Omental fat pad (tissue), 4 donors: ENCODE measurements at places on chromosomes 4 and X.

DNA sequence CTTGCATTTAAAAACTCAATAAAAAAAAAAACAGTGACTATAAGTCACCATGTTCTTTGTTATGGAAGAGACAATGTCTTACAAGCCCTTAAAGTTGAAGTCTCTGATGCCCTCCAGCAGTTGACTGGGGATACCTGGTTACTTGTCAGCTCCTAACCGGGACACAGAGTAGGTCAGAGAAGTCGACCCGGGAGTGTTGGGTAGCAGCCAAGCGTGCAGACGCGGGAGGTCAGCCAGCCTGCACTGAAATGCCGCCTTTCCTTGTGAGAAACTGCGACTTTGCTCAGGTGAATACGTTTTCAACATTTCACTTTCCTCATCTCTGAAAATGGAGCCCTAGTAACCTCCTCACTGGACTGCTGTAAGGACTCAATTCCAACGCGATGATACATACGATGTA, 81.8 kb downstream of the F11 start:
- no peak for DNase-seq

- DNase-seq = no peak
Measured at GRCh38 chr4:165767671-165768070, 105.4 kb upstream of the TLL1 start.

DNA sequence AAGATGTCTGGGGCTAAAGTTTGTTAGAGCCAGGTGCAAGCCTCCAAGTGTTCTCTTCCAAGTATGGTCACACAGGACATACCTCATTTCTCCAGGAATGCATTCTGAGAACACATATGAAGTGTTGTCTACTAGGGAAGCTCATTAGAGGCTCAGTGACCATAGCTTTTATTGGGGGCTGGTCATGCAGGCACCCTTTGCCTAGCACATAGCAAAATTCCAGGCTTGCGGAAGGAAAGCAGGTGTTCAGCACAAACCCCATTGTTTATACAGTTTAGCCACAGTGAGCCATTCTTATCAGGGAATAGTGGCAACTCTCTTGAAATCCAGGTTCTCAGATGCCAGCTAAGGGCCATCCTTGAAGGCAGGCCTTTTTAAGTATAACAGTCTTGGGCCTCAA, 339.4 kb upstream of the ZCCHC13 start:
- DNase-seq = no peak

DNA sequence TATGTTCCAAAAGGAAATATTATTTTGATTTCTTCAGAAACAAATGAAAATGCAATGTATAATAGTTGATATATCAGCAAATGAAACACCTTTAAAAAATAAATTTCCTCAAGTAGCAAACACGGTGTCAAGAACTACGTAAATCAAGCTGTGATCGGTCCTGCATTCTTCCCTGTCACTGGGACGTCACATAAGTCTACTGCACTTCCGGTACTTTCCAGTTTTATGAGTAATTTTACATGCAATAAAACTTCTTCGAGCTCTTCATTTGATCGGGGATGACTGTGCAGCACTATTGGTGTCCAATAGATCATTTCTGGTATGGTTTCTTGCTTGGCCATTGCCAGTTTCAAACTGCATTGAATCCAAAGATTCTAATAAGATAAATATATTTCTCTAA, 114.0 kb upstream of the VEGFC start:
- no peak for DNase-seq

GRCh38 chr4:38062088-38062775, 102.0 kb downstream of the PTTG2 start:
- DNase-seq = peak; percentile 60

DNA sequence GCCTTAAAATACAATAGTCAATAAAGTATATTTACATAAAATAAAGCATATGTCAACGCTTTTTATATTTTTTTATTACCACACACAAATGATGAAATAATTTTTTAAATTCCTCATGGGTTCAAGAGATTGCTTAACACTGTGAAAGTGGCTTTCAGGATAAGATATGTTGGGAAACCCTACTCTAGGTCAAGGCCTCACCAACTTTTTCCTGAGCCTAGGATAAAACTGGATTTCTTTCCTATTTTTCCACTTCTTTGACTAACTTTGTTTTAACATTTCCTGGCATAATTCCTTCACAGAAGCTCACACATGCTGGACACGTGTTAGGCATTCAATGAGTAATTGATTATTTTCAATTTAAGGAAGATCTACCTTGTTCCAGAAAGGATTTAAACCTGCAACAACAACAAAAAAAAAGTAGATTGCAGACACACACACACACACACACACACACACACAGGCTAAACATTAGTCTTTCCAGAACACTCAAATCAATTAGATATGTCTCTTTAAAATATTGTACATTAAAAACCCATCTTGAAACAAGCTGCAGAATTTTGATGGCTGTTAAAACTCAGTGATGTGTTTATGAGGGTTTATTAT, 9.1 kb downstream of the KLB start:
- no peak for DNase-seq

DNA sequence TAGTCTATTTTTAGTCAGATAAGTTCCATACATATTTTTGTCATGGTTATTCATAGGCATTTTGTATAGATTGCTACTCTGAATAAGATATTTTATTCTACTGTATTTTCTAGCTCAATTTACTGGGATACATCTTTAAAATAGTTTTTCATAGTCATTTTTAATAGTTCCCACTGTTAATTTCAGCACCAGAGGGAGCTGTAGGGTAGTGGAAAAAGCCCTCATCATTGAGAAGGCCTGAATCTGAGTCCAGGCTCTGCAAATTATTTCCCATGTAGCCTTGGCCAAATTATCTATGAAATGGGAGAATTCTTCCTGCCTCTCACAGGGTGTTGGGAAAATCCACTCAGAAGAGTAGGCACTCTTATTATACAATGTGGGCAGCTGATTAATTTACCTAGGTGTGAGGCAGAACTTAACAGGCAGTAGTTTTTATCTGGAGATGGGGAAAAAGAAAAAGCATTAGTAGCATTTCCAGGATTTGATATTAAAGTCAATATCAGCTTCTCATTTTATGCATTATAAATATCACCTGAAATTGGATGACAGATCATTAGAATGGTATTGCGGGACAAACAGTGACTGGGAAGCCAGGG, 102.9 kb upstream of the PAQR3 start:
- DNase-seq = no peak

- DNase-seq = no peak
Measured at GRCh38 chr4:119498527-119498926, 130.1 kb downstream of the PDE5A start.

DNA sequence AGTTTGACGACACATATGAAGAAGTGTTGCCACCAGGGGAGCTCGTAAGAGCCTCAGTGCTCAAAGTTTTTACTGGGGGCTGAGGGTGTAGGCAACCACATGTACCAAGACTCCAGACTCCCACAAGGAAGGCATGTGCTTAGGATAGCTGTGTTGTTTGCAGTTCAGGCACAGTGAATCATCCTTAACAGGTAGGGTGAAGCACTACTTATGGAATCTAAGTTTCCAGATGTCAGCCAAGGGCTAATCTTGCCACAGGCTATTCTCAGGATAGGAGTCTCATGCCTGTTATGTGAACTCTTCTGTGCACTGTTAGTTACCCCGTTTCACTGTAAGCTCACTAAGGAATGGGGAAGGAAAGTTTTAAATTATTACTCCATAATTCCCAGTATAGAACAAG, 202.6 kb downstream of the TMA16 start:
- DNase-seq = no peak

DNA sequence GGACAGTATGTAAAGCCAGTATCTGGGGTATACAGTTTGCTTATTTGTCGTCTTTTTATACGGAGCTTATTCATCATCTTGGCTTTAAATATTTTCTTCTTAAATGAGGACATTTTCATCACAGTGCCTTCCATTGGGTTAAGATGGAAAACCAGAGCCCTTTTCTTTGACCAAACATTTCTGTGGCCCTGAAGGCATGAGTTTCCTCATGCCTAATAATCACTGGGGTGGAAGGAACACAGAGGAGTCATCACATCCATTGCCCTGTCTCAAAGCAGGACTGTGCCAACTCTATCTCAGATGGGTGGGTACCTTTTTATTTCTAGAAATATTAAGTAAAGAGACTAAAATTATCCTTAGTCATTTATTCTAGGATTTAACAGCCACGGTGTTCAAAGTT, 40.0 kb downstream of the CHRDL1 start:
- no peak for DNase-seq

DNA sequence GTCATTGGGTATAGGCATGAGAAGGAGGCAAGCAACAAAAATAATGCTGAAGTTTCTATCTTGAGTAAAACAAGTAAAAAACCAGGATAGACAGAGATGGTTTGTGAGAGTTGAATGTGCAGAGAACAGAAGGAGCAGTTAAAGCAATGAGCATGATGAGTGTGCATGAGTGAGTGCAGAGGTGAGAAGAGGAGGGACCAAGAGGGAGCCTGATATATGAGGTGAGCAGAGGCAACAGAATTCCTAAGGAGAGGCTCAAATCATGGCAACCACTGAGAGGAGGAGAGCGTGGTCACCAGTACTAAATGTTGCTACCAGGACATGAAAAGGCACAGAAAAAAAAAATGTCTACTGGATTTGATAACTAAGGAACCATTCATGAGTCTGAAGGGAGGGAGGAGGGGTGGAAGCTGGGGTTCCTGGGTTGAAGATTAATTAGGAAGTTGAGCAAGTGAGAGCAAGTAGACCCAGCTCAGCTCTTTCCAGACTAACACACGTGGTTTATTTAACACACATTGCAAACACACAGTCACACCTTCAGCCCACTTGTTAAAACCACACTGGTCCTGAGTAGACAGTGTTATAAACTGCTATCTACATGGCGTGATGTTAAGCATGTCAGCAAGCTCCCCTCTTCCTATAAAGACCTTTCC, 69.0 kb upstream of the IQCM start:
- no peak for DNase-seq

- DNase-seq = no peak
Measured at GRCh38 chrX:44795945-44796450, 47.8 kb upstream of the DUSP21 start.

DNA sequence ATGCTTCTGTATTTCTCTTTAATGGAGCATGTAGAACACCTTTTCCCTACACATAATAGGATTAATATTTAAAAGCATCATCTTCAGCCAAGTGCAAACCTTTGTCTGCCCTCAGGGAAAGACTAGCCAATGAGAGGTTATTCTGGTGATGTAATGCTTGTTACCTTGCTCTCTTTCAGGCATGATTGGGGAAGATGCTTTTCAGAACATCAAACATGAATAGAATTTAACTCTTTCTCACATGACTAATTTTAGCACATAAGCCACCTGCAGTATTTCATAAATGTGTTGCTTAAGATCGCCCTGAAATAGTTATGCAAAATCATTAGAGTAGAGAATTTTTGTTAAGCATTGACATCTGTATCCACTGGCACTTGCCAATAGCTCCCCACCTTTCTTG, 10.7 kb upstream of the EPGN start:
- DNase-seq = no peak

GRCh38 chrX:11285651-11286050, 7.6 kb upstream of the AMELX start:
- no peak for DNase-seq

- no peak for DNase-seq
Measured at GRCh38 chr4:151921386-151921785, 160.6 kb upstream of the GATB start.

GRCh38 chrX:31232506-31232905, 160.7 kb upstream of the FTHL17 start:
- DNase-seq = no peak

DNA sequence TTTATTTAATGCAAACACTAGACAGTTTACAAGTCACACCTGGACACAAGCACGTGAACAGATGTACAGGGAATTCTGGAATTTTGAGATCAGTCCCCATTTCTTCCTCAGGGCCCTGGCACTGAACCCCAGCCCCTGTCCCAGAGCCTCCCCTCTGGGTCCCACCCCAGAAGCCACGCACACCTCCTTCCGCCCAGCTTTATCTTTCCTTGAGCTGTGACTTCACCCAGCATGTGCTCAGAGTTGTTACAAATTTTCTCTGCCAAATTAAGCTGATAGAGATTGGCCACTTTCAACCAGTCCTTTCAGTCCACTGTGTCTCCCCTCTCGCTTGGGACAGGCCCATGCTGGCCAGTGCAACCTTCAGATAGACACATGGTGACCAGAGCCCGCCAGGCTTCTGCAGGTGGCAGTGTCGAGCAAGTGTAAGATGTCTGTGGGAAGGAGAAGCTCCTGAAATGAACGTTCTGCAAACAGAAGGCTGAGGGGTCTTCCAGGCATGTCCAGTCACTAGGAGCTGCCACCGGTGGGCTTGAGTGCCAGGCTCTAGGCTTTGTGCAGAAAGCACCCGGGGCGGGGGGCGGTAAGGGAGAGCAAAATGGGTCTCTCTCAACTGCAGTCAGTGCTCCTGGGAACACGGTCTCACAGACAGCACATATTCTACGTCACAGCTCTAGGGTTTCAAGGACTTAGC, 73.3 kb downstream of the MTMR1 start:
- no peak for DNase-seq

- DNase-seq = no peak
Measured at GRCh38 chrX:43373032-43373431, 283.1 kb upstream of the MAOA start.

- DNase-seq = no peak
Measured at GRCh38 chr4:87499403-87500091, 29.6 kb downstream of the SPARCL1 start.

DNA sequence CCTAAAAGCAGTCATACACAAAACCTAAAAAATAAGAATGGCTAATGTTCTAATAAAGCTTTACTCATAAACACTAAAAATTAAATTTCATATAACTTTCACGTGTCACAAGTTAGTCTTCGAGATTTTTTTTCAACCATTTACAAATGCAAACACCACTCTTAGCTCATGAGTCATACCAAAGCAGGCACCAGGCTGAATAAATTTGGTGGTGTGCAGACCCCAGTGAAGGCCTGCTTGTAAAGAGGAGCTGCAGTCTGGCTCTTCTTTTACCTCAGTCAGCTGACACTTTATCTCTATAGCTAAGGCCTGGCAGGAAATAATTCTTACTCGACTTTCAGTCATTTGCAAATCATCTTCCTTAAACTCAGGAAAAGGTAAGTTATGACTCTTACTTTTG, 37.4 kb downstream of the CLOCK start:
- no peak for DNase-seq

GRCh38 chr4:2352171-2352570, 66.3 kb downstream of the ZFYVE28 start:
- peak; percentile 14 for DNase-seq

DNA sequence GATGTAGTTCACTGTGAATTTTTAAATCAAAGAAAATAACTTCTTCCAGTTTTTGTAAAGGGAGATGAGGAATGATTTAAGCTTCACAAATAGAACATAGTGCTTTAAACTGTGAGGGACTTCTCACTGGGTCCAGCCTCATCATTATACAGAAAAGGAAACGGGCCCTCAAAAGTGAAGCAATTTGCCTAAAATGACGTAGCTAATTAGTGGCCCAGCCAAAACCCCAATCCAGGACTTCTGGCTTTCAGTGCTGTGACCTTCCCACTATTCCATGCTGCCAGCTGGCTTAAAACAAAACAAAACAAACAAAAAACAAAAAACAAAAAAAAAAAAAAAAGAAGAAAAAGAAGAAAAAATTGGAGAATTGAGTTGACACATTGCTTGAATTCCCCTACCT, 45.0 kb upstream of the STOX2 start:
- no peak for DNase-seq

GRCh38 chrX:154012336-154012991, 7.2 kb downstream of the IRAK1 start:
- DNase-seq = no peak
